ENCODE measurements at places on chromosomes 1 and 21. TPM values are rescaled to one million over a fixed set of nuclear protein-coding genes. Genes with fewer than 3 reads are reported as not detected.
A peak's percentile ranks its signal among the peaks of the same experiment; 100 is the strongest.

Gene SLC1A7
- polyA plus RNA-seq = not detected

GRCh38 chr1:95012389-95012788 is 60.4 kb downstream of the ALG14 start:
- no peak for DNase-seq

DNA sequence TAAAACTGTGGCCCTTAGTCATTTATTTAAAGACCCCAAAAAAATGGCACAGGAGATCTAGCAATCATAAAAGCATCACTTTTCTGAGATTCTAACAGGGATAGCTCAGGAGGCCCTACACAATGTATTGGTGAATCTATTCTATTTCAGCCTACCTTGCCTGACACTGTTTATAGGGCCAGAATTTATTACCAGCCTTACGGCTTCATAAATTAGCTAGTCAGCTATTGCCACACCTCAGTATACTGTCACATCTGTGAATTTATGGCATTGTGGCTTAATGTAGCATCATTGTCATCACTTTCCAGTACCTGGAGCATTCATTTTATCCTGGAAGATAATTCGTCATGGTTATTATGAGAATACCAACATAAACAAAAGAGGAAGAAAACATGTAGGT is 121.2 kb upstream of the ERG start:
- no peak for DNase-seq

Gene TCHHL1
- polyA plus RNA-seq = not detected

Gene RNU1-2
- not detected for polyA plus RNA-seq

- no peak for DNase-seq
These were observed 107.8 kb downstream of the TMEM53 start for GRCh38 chr1:44566281-44567046.

- no peak for DNase-seq
These were observed 9.6 kb downstream of the VPS26C start for GRCh38 chr21:37257511-37257966.

DNA sequence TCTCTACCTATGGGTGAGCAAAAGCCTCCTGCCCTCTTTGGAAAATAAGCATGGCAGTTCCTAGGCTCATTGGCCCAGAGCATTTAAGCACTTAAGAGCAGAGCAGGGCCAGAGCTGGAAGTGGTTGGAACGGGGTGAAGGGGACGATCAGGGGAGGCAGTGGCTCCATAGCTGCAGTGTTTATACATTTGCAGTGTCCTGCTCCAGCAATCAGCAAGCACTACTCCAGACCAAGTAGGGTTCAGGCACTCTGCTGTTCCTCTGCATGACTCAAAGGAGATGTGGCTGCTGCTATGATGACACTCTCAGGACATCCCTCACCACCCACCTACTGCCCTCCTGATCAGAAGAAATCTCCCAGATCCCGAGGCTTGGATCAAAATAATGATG is 55.0 kb downstream of the TRABD2B start:
- no peak for DNase-seq

DNA sequence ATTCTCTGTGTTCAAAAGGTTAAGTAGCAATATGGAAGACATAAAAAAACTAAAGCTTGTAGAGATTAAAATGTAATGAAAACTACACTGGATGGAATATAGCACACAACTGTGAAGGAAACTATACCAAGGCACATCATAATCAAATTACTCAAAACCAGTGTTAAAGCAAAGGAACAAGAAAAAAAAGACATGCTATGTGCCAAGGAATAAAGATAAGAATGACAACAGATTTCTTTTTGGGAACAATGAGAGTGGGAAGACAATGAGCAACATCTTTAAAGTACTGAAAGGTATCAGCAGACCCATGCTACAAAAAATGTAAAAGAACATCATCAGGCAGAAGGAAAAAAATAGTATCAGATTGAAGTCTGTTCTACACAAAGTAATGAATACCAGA is 157.8 kb downstream of the VPS13D start:
- DNase-seq = no peak

DNA sequence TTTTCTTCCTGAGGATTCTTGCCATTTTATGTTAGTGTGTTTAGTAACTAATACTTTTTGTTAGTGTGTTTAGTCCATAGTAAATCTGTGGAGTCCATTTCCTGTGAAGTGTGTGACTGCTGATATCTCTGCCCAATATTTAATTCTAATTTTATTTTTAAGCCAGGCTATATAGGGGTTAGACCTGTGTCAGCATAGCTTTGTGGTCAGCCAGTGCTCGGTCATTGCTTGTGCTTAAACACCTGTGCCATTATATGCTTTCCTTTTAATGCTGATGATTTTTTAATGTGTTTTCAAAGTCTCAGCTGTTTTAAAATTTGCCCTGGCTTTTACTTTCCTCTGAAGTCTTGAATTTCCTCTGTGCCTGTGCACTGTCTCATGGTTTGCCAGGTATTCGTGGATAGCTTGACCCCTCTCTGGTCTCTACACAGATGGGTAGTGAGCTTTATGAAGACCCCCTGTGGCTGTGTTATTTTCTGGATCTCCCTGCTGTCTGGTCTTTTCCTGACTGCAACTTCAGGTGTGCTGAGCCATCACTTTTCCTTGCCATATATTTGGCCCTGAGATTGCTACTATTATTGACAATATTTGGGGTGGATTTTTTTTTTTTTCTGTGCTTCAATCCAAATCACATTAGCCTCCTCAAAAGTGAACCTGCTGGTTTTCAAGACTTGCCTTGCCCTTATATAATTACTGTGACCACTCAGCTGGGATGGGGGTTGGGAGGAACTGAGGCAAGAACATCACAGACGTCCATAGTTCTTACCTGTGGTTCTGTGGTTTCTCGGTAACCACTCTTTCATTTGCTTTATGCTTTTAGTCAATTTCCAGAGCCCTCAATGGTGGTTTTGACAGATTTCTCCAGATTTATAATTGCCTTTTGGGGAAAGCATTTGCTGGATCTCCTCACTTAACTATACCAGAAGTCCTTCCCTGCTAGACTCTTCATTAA is 59.6 kb downstream of the RPS6KC1 start:
- no peak for DNase-seq

DNA sequence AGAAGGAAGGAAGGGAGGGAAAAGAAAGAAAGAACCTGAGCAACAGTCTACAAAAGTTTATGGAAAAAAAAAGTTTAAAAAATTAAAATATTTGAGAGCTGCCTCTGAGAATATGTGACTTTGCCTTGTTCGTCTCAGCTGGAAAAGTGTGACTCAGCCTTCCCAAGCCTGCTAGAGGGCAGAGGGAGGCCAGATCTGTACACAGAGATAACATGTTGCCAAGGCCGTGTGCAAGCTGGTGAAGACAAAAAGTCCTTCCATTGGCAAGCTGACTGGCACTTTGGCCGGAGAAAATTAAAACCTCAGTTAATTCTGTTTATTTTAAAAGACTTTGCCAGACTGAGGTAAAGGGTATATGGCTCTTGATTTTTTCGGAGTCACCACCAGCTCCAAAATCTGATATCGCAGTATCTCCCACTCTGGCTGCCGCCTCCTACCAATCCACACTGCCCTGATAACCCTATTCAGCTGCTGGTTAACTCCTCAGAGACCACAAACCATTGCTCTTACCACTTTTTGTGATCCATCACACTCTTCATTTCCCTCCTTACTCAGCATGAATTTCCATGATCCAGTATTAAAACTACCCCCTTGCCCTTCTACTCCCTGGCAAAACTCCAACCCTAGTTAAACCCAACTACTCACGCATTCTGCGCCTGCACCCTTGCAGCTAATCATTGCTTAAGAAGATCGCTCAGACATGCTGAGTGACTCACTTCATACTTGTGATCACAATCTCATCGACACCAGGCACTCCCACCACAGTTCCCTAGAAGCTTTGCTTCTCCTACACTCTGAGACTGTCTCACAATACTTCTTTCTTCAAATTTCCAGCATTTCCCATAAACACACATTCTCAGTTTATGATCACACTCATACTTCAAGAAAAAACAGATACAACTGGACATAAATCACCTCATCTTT is 5.7 kb upstream of the PPP1R15B start:
- DNase-seq = peak; percentile 91

DNA sequence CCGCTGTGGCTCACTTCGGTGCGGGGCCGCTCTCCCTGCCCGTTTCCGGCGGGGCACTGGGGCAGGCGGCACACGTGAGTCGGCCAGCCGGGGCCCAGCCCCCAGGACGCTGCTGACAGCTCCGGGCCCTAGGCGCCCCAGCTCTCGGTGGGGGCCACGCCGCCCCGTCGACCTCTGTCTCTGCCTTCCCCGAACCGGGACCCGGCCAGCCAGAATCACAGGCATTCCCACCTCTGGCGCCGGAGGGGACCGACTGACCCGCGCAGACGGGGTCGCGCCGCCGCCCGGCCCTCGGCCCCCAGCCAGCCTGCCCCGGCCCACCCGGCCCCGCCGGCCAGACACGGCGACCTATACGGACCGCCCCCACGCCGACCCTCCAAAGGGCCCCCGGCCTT is 755 bp downstream of the SCMH1 start:
- DNase-seq = peak; percentile 76
